ENCODE measurements at places on chromosomes 3 and 15.

DNA sequence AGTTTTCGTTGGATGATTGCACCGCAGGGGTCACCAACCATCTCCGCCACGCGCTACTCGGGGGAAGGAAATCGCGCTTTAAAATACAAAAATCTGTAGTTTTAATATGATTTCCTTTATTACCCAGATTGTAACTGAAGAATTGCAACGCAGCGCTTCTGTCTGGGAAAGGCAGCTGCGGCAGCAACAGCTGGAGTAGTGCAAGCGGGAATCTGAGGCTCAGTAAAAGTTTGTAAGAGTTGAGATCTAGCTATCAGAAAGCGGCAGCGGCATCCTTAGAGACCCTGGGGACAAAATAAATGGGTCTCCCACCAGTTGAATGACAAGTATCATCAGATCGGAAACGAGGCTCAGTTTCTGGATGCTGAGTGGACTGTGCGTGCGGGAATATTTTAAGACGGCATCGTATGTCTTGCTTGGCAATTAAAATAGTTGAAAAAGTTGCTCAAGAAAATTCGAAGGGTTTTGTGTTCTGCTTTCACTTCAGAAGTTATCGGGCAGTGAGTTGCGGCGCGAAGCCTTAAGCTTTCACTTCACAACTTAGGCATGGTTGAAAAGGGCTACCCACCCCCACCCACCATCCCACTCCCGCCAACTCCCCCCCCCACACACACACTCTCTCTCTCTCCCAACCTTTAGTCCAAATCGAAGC lies 2.7 kb downstream of the MECOM start:
- no peak for DNase-seq

GRCh38 chr3:173009410-173009809 lies 131.6 kb downstream of the SPATA16 start:
- no peak for DNase-seq

DNA sequence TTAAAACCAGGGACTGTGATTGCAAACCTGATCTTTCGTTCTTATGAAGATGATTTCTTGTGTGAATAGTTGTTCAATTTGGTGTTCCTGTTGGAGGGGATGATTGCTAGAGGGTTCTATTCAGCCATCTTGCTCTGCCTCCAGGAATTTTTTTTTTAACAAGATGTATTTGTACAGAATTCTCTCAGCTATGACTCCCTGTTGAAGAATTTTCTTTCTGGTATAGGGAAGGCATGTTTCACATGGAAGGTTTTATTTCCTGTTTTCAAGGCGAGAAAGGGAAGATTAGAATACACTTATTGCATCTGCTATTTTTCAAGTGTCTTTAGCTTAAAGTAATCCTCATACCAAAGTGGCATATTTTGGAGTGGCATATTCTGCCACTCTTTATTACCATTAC lies 5.6 kb upstream of the LRRC34 start:
- no peak for DNase-seq

DNA sequence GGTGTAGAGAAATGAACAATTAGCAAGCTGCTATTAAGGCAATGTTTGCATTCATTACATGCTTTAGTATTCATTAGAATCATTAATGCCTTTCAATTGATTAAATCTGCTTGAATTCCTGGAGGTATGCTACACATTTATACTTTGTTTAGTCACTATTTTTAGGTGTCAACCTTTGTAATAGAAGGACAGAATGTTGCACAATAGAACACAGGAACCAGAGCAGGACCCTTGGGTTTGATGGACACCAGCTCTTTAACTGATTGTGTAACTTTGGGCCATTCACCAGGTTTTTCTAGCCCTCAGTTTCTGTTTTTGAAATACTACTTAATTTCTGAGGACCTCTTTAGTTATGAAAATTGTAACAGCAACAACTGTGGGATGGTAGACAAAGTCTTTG lies 317.6 kb upstream of the UMPS start:
- no peak for DNase-seq

GRCh38 chr3:106811376-106811775 lies 565.9 kb upstream of the CCDC54 start:
- no peak for DNase-seq

- no peak for DNase-seq
Observed at GRCh38 chr15:84108728-84109127, 126.8 kb upstream of the GOLGA6L4 start.

- DNase-seq, result no peak
Observed at GRCh38 chr3:15326037-15326436, 6.3 kb downstream of the SH3BP5 start.

- DNase-seq, result no peak
Observed at GRCh38 chr3:66442254-66443117, 58.3 kb downstream of the LRIG1 start.

DNA sequence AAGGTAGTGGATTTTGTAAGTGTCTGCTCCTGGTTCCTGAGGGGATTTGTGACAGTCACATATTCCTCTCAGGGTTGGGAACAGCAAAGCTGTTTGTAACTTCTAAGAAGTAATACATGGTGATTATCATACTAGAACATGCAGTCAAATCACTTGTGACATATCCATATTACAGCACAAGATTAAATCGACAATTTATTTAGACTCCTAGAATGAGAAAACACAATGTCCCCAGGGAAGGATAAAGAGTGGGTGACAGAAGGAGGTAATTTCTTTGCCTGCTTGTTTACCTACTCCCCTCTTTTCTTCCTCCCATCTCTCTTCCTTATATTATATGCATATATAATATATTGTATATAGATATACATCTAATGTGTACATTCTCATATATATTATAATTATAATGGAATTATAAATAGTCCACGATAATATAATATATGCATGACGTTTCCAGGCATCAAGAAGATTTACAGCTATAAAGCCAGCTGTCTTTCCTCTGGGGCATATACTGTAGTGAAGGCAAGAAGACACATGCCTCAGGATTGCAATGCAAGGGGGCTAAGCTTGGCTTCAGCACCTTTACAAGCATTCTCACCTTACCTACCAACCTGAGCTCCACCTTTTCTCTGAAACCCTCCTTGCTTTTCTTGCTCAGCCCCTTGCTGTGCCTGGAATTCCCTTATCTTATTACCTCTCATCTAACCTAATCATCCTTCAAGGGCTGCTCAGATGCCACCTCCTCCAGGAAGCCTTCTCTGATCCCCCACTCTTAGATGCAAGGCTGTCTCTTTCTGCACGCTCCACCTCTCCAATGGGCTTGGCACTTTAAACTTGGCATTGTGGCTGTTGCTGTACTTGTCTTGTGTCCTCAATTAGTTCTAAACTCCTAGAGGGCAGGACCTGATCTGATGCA lies 73.1 kb upstream of the PIAS1 start:
- no peak for DNase-seq

- no peak for DNase-seq
Observed at GRCh38 chr15:26015516-26016075, 152.5 kb upstream of the ATP10A start.

DNA sequence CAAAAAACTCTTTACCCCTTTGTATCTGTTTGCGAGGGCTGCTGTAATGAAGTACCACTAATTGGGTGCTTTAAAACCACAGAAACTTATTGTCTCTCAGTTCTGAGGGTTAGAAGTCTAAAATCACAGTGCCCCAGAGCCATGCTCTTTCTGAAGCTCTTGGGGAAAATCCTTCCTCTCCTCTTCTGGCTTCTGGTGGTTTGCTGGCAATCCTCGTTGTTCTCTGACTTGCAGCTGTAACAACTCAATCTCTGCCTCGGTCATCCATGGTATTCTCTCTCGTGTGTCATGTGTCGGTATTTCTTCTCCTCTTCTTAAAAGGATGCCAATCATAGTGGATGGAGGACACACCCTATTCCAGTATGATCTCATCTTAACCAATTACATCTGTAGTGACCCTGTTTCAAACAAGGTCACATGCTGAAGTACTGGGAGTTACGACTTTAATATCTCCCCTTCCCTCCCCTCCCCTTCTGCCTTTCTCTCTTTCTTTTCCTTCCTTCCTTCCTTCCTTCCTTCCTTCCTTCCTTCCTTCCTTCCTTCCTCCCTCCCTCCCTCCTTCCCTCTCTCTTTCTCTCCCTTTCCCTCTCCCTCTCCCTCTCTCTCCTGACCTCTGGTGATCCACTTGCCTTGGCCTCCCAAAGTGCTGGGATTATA lies 6.5 kb upstream of the ARL8B start:
- no peak for DNase-seq

GRCh38 chr3:194384569-194385001 lies 14.5 kb downstream of the GP5 start:
- no peak for DNase-seq

GRCh38 chr15:98635848-98636247 lies 12.5 kb upstream of the IGF1R start:
- DNase-seq, result no peak

DNA sequence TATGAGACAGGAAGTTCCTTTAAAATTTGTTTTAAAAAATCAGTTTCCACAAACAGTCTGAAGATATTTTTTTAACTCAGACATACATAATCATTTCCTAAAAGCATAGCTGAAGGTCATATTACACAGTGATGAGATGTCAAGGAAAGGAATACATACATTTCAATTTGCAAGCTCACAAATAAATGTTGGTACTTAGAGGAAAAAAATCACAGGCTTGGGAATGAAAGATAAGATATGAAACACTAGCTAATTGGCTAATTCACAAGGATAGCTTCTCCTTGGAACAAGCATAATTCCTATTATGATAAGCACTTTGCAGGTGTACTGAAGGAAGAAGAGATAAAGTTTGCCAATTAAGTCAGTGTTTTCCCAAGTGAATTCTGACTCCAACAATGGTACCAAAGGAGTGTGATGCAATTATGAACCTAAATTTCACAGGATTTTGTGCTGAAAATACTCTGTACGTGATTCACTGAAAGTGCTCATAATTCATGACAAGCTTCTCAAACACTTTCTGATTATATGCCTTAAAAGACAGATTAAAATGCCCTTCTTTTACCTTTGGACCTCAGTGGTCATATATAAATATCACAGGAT lies 112.4 kb downstream of the FRMD5 start:
- no peak for DNase-seq

GRCh38 chr3:14915636-14916222 lies 31.7 kb upstream of the NR2C2 start:
- DNase-seq, result no peak

GRCh38 chr3:14718539-14718938 lies 43.6 kb downstream of the C3orf20 start:
- DNase-seq, result no peak

DNA sequence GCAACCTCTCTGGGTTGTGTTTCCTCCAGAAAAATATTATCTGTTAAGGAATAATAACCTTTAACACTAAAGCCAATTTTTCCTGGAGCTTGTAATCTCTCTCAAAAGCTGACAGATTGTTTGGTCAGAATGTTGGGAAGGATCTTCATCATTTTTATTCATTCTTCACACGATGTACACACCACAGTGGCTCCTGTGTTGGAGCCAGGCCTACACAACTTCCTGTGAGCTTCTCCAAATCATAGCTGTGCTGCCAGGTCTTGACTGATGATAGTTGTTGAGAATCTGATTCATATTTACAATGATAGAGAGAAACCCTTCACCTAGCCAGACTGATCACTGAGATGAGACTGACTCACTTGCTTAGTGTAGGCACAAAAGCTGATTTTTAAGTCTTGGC lies 151.0 kb upstream of the ROBO2 start:
- DNase-seq, result no peak

DNA sequence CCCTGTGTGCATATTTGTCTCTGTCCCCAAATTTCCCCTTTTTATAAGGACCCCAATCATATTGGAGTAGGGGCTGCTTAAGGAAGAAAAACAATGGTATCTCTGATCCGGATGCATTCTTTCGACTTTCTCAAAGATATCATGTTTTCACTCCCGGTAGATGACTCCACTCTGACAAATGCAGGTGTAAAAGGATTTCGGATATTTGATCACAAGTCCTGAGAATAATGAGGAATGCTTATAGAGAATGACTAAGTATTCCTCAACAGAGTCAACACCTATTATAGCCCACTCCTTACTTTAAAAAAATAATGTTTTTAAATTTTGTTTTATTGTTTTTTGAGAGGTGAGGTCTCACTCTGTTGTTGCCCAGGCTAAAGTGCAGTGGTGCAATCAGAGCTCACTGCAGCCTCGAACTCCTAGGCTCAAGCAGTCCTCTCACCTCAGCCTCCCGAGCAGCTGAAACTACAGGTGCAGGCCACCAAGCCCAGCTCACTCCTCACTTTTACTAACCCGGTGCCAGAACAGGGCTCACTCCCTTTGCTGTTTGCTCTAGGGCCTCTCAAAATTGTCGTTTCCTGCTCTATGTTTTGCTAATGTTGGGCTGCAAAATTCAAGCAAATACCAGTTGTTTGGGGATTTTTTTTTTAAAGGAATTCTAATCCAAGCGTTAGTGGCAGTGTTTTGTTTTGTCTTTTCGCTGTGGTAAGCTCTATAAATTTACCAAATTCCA lies 24.6 kb downstream of the COL8A1 start:
- no peak for DNase-seq

- no peak for DNase-seq
Observed at GRCh38 chr15:95202569-95203349, 971.4 kb downstream of the MCTP2 start.

- DNase-seq, result no peak
Observed at GRCh38 chr3:13612829-13613228, 63.9 kb downstream of the FBLN2 start.

DNA sequence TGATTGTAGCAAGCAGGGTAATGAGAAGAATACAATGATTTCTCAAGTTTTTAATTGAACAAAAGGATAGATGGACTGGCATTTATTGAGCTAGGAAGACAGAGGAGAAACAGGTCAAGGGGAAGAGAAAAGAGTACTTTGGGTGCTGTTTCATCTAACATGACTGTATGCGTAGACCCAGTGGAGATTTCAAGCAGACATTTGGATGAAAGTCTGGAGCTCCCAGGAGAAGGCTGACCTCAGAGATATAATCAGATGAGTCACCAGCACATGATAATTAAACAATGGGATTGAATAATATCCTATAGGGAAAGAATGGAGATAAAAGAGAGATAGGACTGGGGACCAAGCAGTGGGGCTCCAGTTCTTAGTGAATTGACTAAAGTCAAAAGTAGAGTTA lies 194.9 kb downstream of the ARRDC4 start:
- no peak for DNase-seq

GRCh38 chr3:186946756-186947375 lies 16.5 kb downstream of the ST6GAL1 start:
- DNase-seq, result no peak

- DNase-seq, result no peak
Observed at GRCh38 chr15:36778531-36778930, 199.1 kb downstream of the CDIN1 start.

DNA sequence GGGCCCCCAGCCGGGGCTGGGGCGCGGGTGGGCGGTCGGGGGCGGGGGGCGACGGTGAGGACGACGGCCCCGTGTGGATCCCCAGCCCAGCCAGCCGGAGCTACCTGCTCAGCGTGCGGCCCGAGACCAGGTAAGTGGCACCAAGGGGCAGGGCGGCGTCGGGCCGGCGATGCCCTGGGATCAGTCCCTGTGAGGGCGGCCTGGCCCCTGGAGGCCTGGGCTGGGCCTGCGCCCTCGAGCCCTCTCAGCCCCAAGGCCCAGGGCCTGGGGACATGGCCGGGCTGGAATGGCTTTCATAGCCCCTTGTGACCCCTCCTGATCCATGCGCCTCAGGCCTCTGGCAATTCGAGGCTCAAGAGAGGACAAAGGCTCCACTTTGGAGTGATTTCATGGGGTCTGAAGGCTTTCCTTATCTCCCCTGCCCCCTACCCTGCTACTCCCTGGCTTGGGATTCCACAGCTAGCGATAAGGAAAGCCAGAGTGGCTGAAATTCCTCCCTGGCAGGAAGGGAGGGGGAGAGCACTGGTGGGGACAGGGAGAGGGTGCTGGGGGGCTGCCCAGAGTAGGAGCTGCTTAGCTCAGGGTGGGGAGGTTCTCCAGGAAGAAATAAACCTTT lies 418 bp downstream of the ALPK3 start:
- no peak for DNase-seq

GRCh38 chr3:124859025-124859424 lies 28.1 kb downstream of the ITGB5 start:
- DNase-seq, result no peak

- DNase-seq, result no peak
Observed at GRCh38 chr3:129061023-129061887, 676 bp downstream of the GP9 start.

Data from esophagus squamous epithelium (tissue), 5 donors.